Endodermal cell (in vitro differentiated cells): ENCODE measurements at places on chromosomes 16 and 17. TPM values are rescaled to one million over a fixed set of nuclear protein-coding genes. Genes with fewer than 3 reads are reported as not detected.

- no peak overlapping the region for H3K27ac ChIP-seq
- DNase-seq = peak; percentile 75
- H3K4me1 ChIP-seq = no peaks in the 10 kb centered on the region
- no peak overlapping the region for H3K4me3 ChIP-seq
- H3K36me3 ChIP-seq = no peaks in the 10 kb centered on the region
Observed at GRCh38 chr17:79104898-79105600, 30.4 kb downstream of the ENGASE start.

GRCh38 chr16:4496305-4496704 lies 20.1 kb downstream of the HMOX2 start:
- no peak overlapping the region for H3K4me3 ChIP-seq
- no peak for DNase-seq
- H3K27ac ChIP-seq = no peak overlapping the region
- H3K27me3 ChIP-seq = no peaks in the 10 kb centered on the region

The TNFSF13 gene
- 1.7 and 2.3 TPM in 2 replicates for total RNA-seq

The MYH13 gene
- not detected in 3 replicates for total RNA-seq

DNA sequence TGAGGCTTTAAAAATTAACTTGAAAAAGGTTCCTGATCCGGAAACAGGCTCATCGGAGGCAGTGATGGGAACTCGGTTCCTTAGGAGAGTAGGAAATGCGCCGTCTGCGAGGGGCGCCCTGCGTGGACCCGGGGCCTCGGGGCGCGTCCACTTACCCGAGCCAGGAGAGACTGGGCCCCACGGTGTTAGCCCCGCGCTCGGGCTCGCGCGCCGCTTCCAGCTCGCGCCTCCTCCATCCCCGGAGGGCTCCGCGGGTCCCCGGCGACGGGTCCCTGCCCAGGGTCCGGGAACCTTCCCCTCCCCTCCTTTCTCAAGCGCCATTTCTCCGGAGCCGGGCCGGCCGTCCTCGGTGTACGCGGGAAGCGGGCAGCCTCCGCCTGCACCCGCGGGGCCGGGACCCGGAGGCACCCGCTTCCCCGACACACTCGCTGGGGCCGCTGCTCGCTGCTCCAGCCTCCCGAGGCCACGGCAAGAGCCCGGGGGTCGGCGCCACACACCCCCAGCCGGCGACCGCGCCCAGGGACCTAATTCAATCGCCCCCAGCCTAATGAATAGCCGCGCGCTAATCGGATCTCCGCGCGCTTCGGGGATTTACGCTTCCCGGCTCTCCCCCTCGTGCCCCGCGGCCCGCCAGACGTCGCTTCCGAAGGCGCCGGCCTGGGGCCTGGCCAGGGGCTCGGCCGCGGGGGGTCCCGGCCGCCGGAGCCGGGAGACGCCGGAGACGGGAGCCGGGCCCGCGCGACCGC lies 2.2 kb upstream of the BAHCC1 start:
- H3K27me3 ChIP-seq = no peaks in the 10 kb centered on the region
- peak overlapping the region; percentile 93 for H3K27ac ChIP-seq
- H3K36me3 ChIP-seq = peaks cover 6% of the 10 kb centered on the region

The STH gene
- total RNA-seq = not detected in 2 replicates

The CACNG4 gene
- 1.3 and 2.1 TPM in 2 replicates for total RNA-seq

- no peaks in the 10 kb centered on the region for H3K36me3 ChIP-seq
- H3K4me3 ChIP-seq = peak overlapping the region; percentile 80
- DNase-seq = no peak
- H3K27me3 ChIP-seq = peaks cover 19% of the 10 kb centered on the region
Observed at GRCh38 chr16:57283214-57283958, 1.1 kb downstream of the PLLP start.

DNA sequence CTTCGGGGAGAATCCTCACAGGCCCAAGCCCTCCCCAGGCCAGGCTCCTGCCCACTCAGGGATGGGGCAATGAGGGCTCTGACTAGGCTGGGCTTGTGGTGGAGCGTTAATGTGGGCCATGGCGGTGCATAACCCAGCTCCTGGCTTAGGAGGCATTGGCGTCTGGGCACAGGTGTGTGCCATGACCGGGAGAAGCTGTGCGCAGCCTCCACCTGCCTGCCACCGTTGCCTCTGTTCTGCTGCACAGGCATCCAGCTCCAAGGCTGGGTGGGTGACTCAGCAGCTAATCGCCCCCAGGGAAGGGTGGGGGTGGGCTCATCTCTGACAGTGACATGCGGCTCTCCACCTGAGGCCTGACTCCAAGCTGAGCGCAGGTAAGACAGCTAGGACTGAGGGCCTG lies 3.5 kb upstream of the ARHGAP27 start:
- no peak overlapping the region for H3K4me3 ChIP-seq
- peak; percentile 66 for DNase-seq
- H3K4me1 ChIP-seq = peaks cover 10% of the 10 kb centered on the region
- no peak overlapping the region for H3K27ac ChIP-seq
- no peaks in the 10 kb centered on the region for H3K36me3 ChIP-seq

- no peak for DNase-seq
- H3K27ac ChIP-seq = no peak overlapping the region
- no peaks in the 10 kb centered on the region for H3K4me1 ChIP-seq
- H3K36me3 ChIP-seq = no peaks in the 10 kb centered on the region
Observed at GRCh38 chr17:4759776-4760236, 11.9 kb upstream of the TM4SF5 start.

The TSPAN10 gene
- total RNA-seq = 1.3 and 1.8 TPM in 2 replicates

The HSD11B2 gene
- 8.3 to 18.8 TPM (median 14.7 TPM) in 3 replicates for total RNA-seq

DNA sequence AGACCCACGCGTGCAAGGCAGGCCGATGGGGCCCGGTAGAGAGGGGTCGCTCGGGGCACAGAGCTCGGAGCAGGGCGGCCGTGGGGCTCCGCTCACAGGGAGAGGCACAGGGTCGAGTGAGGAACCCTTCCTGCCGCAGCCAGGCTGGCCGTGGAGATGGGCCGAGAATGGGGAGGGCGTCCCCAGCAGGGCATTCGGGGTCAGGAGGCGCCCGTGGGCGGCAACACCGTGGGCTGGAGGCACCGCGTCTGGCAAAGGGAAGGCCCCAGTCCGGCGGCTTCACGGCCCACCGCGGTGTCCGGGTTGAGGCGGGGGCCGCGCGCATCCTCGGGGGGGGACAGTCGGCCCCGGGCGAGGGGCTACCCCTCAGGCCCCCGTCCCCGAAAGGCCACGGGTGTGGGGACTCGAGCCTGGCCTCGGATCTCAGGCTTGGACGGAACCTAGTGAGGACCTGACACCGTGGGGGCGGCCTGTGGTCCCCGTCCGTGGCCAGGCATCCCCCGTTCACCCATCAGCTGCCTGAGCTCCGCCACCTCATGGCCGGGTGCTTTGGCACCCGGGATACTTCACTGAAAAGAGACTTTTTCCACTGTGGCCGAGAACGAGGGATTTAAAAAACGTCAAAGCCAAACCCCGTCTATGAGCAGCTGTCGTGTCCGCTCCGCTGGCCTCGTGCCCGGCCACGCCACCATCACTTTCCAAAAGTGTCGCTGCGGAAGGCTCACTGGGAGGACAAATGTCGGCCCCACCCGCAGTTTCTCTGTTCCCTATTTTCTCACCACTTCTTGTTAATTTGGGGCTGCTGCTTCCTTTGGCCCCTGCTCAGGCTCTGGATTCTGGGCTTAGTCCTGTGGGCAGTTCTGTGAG lies 73.6 kb downstream of the METRNL start:
- no peak overlapping the region for H3K27ac ChIP-seq
- peak; percentile 40 for DNase-seq
- H3K27me3 ChIP-seq = no peaks in the 10 kb centered on the region
- H3K4me3 ChIP-seq = no peak overlapping the region

The SNAI3 gene
- 0.61 to 1.2 TPM (median 0.77 TPM) in 3 replicates for total RNA-seq

GRCh38 chr16:67419502-67419901 lies 3.2 kb upstream of the ZDHHC1 start:
- peaks cover 9% of the 10 kb centered on the region for H3K4me1 ChIP-seq
- no peak overlapping the region for H3K27ac ChIP-seq
- no peak for DNase-seq
- H3K36me3 ChIP-seq = no peaks in the 10 kb centered on the region
- no peaks in the 10 kb centered on the region for H3K27me3 ChIP-seq
- H3K4me3 ChIP-seq = no peak overlapping the region

The GNG13 gene
- total RNA-seq = not detected in 2 replicates

- no peak overlapping the region for H3K27ac ChIP-seq
- H3K4me1 ChIP-seq = peaks cover 9% of the 10 kb centered on the region
- peak overlapping the region; percentile 80 for H3K4me3 ChIP-seq
- H3K36me3 ChIP-seq = peaks cover 18% of the 10 kb centered on the region
- H3K27me3 ChIP-seq = no peaks in the 10 kb centered on the region
Observed at GRCh38 chr16:1492082-1492922, 858 bp upstream of the TELO2 start.

GRCh38 chr17:29179232-29180033 lies 765 bp downstream of the MYO18A start:
- peaks cover 9% of the 10 kb centered on the region for H3K4me1 ChIP-seq
- H3K27ac ChIP-seq = peak overlapping the region; percentile 72
- peak overlapping the region; percentile 84 for H3K4me3 ChIP-seq

GRCh38 chr16:11784038-11784369 lies 13.1 kb downstream of the ZC3H7A start:
- peaks cover 11% of the 10 kb centered on the region for H3K4me1 ChIP-seq
- no peak overlapping the region for H3K27ac ChIP-seq
- H3K4me3 ChIP-seq = no peak overlapping the region
- no peak for DNase-seq
- no peaks in the 10 kb centered on the region for H3K27me3 ChIP-seq
- peaks cover 24% of the 10 kb centered on the region for H3K36me3 ChIP-seq

The CDH5 gene
- total RNA-seq = 0.13 to 0.35 TPM in 2 of 3 replicates, not detected in the other

GRCh38 chr17:81920612-81921536 lies 2.9 kb upstream of the SIRT7 start:
- H3K27me3 ChIP-seq = no peaks in the 10 kb centered on the region
- H3K27ac ChIP-seq = no peak overlapping the region
- H3K4me1 ChIP-seq = peaks cover 15% of the 10 kb centered on the region
- peaks cover 25% of the 10 kb centered on the region for H3K36me3 ChIP-seq
- DNase-seq = no peak

The SKAP1 gene
- 0.53 TPM in 1 of 3 replicates, not detected in the others for total RNA-seq

The VPS25 gene
- 84.5 to 126 TPM (median 119 TPM) in 3 replicates for total RNA-seq

DNA sequence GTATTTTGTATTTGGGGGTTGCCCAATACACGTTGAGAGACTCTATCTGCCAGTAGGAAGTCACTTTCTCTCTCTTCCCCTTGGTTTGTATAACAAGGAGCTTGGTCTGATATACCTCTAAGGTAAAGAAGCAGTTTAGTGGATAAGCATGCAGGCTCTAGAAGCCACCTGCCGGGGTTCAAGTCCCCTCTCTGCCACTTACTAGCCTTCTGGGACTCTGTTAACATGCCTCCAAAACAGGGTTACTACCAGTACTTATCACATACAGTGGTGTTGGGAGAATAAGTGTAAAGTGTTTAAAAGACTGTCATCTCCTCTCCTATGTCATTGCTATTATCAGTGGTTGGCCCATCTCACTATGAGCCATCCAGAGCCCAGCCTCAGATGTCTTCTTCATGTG lies 156.1 kb upstream of the HS3ST3A1 start:
- peak; percentile 69 for DNase-seq
- no peaks in the 10 kb centered on the region for H3K36me3 ChIP-seq
- H3K27me3 ChIP-seq = no peaks in the 10 kb centered on the region
- peaks cover 28% of the 10 kb centered on the region for H3K4me1 ChIP-seq
- no peak overlapping the region for H3K4me3 ChIP-seq
- no peak overlapping the region for H3K27ac ChIP-seq

The SLC12A4 gene
- total RNA-seq = 37.9 to 50.2 TPM (median 44.6 TPM) in 3 replicates

DNA sequence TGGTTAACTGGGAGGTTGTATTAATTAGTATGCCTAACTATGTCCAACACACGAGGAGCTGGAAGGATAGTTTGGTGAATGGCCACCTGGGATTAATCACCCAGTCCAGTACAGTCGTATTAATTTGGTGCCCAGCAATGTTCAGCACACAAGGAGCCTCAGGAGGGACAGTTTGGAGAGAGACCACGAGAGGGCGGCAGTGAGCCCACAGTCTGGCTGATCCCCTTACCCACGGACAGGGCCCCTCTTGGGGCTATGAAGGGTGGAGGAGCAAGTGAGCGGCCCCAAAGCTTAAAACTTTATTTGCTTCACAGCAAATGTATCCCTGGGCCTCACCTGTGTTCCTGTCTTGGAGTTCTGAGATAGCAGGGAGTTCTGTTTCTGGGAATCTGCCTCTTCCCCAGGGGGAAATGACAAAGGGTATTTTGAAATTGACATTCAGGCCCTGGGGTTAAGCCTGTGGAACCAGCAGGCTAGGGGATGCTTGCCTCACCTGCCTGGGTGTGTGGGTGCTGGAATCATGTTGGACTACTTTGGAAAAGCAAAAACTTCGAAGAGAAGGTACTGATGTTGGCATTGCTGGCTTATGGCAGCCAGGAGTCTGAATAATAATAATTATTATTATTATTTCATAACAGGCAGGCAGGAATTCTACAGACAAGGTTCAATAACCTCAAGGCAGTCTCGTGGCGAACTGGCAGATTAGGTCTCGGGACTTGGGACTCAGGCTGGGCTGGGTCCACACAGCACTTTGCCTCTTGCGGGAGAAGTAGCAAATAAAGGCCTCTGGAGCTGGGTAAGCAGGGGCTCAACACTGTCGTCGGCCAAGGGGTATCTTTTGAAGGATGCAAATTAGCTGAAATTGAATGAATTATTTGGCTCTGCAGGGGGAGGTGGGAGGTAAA lies 227.6 kb upstream of the ASIC2 start:
- H3K4me3 ChIP-seq = no peak overlapping the region
- peaks cover 17% of the 10 kb centered on the region for H3K27me3 ChIP-seq
- no peak overlapping the region for H3K27ac ChIP-seq
- peak; percentile 96 for DNase-seq
- H3K4me1 ChIP-seq = no peaks in the 10 kb centered on the region
- no peaks in the 10 kb centered on the region for H3K36me3 ChIP-seq

The DUSP14 gene
- total RNA-seq = 20.7 to 22.8 TPM (median 21.0 TPM) in 3 replicates

The FOXL1 gene
- total RNA-seq = 0.11 and 0.37 TPM in 2 replicates

The CCL5 gene
- total RNA-seq = not detected in 3 replicates

The CLEC18A gene
- 1.7 and 2.2 TPM in 2 replicates for total RNA-seq

The PDILT gene
- not detected in 3 replicates for total RNA-seq

GRCh38 chr17:73814075-73814474 lies 169.8 kb upstream of the SDK2 start:
- no peaks in the 10 kb centered on the region for H3K36me3 ChIP-seq
- H3K27ac ChIP-seq = no peak overlapping the region
- H3K4me3 ChIP-seq = no peak overlapping the region

DNA sequence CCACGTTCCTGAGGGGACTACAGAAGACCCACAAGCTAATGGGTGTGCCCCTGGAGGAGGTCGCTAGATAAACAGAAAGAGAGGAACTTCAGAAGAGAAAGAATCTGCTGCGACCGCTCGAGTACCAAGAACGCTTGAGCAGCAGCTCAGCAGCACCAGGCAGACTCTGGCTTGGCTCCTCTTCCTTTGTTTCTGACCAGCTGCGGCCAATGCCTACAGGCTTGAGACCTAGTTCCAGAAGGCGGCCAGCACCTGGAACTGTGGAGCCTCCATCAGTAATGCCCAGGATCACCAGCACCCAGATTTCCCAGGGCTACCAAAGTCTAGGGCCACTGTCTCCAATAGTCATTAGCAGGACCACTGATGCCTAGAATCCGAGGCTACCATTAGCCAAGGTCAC lies 26.0 kb upstream of the GOSR2 start:
- no peak overlapping the region for H3K4me3 ChIP-seq
- peaks cover 5% of the 10 kb centered on the region for H3K4me1 ChIP-seq
- DNase-seq = no peak
- no peaks in the 10 kb centered on the region for H3K27me3 ChIP-seq
- no peaks in the 10 kb centered on the region for H3K36me3 ChIP-seq
- H3K27ac ChIP-seq = no peak overlapping the region
